NCI-H524 (cell line): ENCODE measurements at places on chromosomes 2 and 18.

- no peak for DNase-seq
Measured at GRCh38 chr2:171531836-171532450, 9.7 kb downstream of the CYBRD1 start.

- no peak for DNase-seq
Measured at GRCh38 chr2:28676152-28676835, 75.3 kb upstream of the PPP1CB start.

DNA sequence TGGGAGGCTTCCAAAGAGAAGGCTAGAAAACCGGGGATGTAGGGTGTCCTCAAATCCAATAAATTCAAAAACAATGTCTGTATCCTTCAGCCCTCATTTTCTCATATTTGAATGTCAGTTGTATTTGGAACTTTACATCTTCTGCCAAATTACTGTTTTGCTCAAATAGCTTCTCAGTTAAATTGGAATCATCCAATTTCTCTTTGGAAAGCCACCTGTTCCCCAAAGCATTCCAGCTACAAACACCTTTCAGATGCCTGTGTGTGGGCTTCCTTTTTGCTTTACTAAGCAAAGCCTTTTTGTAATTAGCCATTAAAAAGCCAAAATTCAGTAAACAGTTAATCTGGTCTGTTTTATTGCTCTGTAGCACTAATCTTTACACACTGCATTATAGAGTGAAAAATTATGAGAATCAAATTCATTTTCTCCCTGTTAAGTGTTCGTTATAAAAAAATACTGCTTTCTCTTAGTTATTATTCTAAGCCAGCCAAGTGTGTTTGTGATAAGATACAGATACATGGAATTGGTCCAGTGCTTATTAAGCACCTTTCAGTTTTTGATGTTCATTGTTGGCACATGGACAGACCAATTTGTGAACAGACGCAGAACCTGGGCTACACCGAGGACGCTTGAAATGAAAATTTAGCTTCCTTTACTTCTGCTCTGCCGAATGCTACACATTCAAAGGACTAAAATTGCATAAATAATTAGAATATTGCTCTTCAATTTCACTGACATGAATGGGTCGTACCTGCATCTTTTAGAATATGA lies 151.6 kb downstream of the RTN4 start:
- DNase-seq: no peak

GRCh38 chr2:27185331-27186026 lies 26.4 kb upstream of the ATRAID start:
- no peak for DNase-seq

DNA sequence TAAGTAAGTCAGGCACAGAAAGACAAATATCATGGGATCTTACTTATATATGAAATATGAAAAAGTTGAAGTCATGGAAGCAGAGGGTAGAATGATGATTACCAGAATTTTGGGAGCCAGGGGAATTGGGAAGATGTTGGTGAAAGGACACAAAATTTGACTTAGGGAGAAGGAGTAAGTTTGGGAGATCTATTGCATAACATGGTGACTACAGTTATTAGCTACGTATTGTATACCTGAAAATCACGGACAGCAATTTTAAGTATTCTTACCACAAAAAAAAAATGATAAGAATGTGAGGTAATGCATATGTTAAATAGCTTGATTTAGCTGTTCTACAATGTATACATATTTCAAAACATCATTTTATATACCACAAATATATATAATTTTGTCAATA lies 94.2 kb upstream of the COL5A2 start:
- no peak for DNase-seq

DNA sequence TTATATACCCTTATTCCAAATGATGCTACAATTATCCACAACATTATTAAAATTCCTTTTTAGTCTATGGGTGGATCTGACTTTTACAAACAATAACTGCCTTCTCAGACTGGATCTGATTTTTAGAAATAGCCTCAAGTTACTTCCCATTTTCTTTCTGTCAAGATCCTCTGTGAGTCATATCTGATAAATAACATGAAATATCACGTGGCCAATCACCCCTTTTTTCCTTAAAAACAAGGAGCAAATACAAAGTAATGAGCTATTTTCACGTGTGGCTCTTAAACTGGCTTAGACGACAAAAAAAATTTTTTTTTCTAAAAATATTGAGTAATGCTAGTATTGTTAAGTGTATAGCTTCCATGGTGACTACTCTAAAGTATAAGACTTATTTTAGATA lies 6.7 kb downstream of the PELI1 start:
- no peak for DNase-seq
